Fibroblast of villous mesenchyme (primary cell): ENCODE measurements at places on chromosomes 1 and 21.

DNA sequence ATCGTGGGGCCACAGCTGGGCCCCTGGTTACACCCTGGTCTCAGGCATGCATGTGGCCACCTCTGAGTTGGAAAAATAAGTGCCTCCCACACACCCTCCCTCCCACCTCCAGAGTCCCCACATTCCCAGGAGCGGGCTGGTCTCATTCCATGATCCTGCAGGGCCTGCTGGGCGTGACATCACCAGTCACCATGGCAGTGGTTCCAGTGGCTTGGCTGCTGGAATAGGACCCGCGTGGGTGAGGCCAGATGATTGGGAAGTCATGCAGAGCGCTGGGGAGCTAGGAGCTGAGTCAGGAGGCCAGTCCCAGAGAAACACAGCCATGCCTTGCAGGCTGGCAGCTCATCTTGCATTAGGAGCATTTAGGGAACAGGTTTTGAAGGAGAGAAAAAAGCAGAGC is 125.4 kb upstream of the TMEM51 start:
- DNase-seq, result peak; percentile 72

GRCh38 chr21:43825936-43826622 is 36.7 kb downstream of the RRP1 start:
- DNase-seq, result no peak

DNA sequence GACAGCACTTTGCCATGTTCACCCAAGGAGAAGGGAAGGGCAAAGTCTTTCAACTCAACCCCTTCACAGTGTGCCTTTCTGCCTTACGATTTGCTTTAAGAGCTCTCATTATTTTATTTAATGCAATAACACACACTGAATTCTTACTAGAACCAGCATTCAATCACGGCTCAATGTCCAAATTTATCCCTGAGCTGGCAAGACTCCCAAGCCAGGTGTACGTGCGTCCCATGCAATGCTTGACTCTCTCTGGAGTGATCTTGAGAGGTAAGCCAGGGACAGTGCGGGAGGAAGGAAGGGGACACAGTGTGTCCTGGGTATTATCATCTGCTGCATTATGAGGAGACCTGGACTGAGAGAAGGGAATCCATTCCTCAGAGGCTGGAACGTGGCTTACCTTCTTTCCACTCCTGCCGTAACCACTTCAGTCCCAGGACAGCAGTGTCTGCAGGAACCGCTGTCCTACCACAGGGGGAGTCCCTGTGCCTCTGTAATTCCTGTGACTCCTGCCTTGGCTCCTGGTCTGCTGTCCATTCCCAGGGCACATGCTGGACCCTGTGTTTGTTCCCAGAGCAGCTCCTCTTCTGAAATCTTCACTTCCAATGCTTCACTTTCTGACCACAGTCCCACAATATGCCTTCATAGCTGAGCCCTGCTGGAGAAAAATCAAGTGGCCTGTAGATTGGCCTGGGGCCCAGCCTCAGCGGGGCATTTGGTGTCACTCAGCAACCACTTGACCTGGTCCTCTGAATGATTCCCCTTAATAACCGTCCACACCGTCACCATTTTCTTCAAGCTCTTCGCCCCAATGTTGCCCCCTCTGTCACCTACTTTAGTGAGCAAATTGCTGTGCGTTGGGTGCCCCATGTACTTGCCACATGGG is 28.6 kb upstream of the STUM start:
- no peak for DNase-seq

DNA sequence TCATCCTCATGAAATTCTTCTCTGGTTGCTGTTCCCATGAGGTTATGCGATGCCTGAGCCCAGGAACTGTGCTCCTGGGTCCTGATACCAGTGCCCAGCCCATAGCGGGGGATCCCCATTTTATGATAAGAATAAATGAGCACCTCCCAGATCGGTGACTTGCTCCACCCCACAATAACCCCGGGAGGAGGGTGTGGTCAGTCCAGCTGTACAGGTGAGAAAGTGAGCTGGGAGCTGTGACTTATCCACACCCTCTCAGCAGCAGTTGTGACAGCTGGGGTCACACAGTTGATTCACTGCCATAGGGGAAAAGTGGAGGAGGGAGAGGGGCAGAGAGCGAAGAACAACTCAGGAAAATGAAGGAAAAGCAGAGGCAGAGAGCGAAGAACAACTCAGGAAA is 33.4 kb downstream of the OR2G3 start:
- no peak for DNase-seq

- DNase-seq, result no peak
These were observed 45.5 kb upstream of the RASAL2 start for GRCh38 chr1:178048426-178048825.

- no peak for DNase-seq
These were observed 105.5 kb downstream of the LRIG2 start for GRCh38 chr1:113178522-113178921.

- DNase-seq, result no peak
These were observed 17.7 kb downstream of the CMPK1 start for GRCh38 chr1:47351305-47351704.

DNA sequence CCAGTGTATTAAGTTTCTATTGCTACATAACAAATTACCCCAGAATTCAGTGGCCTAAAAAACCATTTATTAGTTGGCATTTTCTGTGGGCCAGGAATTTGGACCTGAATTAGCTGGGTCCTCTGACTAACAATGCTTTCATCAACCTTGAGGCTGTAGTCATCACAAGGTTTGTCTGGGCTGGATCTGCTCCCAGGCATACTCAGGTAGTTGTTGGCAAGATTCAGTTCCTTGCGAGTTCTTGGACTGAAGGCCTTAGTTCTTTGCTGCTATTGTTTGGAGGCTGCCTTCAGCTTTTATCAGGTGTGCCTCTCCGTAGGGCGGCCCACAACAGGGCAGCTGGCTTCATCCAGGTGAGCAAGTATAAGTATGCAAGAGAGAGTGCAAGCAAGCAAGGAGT is 31.4 kb upstream of the DEPDC1 start:
- DNase-seq, result no peak

DNA sequence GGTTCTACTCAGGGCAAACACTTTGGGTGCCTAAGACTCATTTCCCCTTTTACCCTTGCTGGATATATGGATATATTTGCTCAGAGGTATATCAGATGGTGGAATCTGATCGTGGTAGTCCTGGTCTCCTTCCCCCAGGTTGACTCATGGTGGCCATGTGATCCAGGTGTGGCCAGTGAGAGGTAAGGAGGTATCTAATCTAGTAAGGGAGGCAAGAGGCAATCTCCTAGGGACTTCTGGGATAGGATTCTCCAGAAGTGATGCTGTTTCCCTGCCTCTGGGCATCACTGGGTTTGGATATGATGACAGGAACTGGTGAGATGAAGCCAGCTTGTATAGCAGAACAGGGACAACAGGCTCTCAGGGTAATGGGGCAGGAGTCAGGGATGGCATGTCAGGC is 8.5 kb upstream of the DENND2D start:
- DNase-seq, result no peak

DNA sequence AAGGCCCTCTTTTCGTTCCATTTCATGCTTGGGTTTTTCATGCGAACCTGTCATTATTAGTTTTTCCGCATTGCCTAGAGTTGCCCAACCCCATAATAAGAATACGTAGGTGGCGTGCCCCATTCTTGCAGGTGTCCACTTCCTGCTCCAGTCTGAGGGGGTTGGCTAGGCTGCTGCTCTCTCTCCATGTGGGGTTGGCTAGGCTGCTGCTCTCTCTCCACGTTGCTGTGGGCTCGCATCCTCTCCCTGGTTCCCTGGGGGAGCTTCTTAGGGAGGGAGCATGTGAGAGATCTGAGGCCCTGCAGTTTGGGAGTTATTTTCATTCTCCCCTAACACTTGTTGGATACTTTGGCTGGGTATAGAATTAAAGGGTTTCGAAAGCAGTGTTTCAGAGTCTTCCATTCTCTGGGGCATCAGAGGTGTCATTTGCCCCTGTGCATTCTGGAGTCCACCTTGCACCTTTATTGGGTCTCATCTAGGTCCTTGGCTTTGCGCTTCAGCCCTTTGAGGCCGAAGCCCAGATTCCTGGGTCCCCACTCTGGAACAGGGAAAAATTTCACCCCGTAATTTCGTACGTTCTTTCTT is 8.6 kb downstream of the C1orf35 start:
- no peak for DNase-seq

- DNase-seq, result no peak
These were observed 74.0 kb upstream of the DEPDC1 start for GRCh38 chr1:68570871-68571270.

DNA sequence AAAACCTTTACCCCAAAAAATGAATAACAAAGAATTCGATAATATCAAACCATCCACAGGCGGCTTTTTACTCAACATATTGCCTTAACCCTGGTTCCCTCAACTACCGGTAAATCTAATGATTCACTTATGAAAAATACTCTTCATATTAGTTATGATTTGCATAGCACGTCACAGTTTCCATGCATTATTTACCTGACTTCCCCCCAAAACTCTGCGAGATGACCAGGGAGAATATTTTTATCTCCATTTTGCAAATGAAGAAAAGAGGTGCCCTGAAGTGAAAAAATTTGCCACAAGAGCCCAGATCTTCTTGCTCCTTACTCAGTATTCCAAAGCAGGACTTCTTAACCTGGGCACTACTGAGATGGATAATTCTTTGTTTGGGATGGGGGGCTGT is 2.9 kb downstream of the JAK1 start:
- no peak for DNase-seq

GRCh38 chr1:121519042-121519755 is 334.4 kb downstream of the SRGAP2C start:
- DNase-seq, result no peak
